NCI-H524 treated with DMSO at 0.1 percent for 48 hours (cell line): ENCODE measurements at places on chromosomes 11 and 22.
A peak's percentile ranks its signal among the peaks of the same experiment; 100 is the strongest.

DNA sequence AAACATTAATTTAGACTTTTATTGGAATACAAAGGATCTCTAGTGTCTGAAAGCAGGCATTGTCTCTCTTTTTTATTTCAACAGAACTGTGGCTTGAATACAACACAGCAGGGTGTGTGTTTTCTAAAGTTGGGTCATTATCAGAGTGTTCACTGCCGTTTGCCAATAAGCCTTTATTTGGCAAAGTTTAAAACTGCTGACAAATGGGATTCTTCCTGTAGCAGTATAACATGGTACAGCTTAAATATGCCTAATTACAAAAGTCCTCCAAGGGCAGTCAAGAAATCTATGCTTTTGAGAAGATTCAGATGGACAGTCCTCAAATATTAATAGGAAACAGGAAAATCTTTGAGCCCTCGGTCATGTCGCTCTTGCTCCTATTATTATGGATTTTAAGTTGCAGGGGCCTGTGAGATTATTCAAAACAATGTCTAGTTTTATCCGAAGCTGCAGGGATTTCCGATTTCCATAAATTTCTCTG is 199.9 kb downstream of the MAML2 start:
- DNase-seq = no peak

- no peak for DNase-seq
These were observed 109.2 kb downstream of the RRM1 start for GRCh38 chr11:4203603-4204360.

GRCh38 chr11:13993096-13993765 is 30.7 kb downstream of the SPON1 start:
- peak; percentile 12 for DNase-seq

GRCh38 chr11:61110255-61111049 is 8.2 kb downstream of the CD5 start:
- DNase-seq = no peak

DNA sequence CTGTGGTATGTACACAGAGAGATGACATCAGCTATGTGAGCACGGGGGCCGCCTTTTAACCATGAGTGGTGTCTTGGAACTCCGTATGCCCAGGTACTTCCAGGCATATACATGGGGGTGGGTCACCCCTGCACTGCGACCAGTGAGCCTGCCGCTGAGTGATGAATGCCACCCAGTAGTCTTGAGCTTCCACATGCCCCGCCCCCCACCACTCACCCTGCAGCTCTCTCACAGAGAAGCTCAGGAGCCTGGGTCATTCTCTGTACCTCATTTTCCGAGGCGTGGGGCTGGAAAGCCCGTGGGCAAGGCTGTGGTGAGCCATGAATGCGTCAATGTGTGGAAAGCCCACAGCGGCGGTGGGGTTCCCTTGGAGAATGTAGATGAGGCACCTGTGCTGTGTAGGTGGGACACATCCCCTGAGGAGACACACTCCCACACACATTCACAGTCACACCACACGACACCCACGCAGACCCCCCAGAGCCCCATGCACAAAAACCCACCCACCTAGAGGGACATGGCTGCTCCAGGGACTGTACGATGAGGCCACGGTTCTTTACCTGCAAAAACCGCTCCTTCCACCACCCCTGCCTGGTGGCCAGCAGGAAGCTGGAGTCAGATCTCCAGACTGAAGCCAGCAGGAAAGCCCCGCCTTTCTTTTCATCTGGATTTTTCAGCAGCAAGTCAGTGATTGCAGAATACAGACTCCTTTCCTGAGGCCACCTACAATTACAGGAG is 67.6 kb downstream of the PIWIL3 start:
- DNase-seq = no peak

GRCh38 chr11:19430754-19431398 is 190.1 kb upstream of the E2F8 start:
- no peak for DNase-seq
